ENCODE measurements at places on chromosomes 1 and 21.

GRCh38 chr1:36510418-36510817, 27.7 kb upstream of the CSF3R start:
- DNase-seq: no peak

DNA sequence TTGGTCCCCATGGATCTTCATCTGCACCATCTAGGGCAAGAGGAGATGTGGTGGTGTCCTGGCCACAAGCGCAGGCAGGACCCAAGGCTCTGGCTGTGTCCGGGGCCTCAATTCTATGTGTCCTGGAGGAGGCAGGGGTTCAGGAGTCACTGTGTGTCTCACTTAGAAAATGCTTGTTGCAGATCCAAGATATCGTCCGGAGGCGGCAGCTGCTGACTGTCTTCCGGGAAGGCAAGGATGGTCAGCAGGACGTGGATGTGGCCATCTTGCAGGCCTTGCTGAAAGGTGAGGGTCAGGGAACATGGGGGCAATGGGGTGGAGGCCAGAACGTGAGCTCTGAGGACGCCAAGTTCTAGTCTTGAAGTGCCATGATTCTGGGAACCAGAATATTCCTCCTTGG, 29.1 kb downstream of the TRPM2 start:
- DNase-seq: no peak

DNA sequence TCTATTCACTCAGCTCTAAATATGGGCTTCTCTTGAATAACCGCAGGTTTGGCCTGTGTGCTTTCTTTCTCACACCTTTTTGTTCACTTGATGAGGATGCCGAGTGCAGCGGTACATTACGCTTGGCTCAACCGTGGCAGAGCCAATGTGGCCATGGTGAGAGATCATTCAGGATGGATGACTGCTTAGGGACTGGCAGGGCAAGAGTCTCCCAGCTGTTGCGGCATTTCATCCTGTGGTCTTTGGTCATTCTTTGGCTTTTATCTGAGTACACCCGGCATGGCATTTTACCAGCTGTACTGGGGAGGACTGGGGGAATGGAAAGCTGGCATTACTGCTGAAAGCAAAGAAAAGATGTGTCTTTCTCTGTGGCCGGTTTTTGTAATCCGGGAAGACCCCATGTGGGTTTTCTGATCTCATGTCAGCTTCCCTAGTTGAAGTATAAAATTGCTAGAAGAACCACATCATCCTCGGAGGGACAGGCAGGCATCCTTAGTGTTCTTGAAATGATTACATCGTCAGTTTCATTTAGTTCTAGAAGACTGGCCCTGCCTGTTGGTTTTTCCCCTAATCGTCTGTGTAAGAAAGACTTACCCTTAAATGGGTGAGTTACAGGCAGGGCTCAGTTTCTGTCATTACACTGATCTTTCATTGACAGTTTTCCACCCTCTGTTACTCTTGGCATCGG, 15.1 kb downstream of the PCP4 start:
- DNase-seq: no peak

GRCh38 chr1:112079446-112079845, 90.0 kb upstream of the KCND3 start:
- no peak for DNase-seq

DNA sequence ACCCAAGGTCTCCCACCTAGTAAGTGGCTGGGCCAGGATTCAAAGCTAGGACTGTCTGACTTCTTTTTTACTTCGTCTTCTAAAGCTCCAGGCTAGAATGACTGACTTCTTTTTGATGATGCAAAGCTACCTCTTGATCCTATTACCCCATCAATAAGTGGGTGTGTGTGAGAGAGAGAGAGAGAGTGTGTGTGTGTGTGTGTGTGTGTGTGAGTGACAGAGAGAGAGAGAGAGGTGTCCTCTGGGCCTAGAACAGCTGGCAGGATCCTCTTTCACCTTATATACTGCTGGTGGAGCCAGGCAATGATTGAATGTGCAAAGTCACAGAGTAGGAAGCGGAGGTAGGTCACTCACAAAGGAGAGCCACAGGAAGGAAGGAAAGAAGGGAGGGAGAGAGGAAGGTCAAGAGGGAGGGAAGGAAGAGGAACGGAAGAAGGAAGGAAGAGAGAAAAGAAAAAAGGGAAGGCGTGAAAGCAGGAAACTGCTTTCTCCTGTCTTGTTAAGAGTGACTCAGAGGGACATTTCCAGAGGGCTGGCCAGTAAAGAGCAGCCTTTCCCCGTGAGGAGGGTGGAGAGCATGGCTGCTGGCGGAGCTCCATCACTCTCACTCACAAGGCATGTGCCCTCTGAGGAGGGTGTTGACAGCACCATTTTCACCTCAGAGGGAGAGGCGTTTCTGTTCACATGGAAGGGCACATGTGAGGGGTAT, 68.9 kb downstream of the CDC7 start:
- no peak for DNase-seq

GRCh38 chr1:244730153-244730933, 77.4 kb downstream of the DESI2 start:
- DNase-seq: no peak

- no peak for DNase-seq
Observed at GRCh38 chr1:41658431-41659158, 174.1 kb upstream of the EDN2 start.

DNA sequence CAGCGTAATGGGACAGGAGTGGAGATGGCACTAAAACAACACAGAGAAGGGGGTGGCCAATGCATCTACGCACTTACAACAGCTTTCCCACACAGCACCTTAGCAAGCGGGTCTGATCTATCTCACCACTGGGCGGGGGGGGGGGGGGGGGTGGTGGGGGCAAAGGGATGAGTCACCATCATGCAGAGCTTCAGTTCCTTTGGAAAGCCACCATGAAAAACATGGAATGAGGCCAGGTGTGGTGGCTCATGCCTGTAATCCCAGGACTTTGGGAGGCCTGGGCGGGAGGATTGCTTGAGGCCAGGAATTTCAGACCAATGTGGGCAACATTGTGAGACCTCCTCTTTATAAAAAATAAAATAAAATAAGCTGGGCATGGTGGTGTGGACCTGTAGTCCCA, 47.2 kb downstream of the KLHDC7A start:
- DNase-seq: no peak

- no peak for DNase-seq
Observed at GRCh38 chr1:174008269-174008668, 13.9 kb downstream of the RC3H1 start.

DNA sequence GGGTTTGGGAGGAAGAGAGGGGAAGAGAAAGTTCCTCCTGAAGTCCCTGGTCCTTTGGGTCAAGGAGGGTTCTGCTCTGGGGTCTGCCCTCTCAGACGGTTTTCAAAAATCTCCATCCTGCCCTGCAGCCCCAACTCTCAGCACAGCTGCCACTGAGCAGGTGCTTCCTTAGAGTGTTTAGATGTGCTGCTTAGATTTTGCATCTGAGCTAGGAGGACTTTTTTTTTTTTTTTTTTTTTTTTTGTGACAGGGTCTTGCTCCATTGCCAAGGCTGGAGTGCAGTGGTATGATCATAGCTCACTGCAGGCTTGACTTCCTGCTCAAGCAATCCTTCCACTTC, 324.9 kb upstream of the POU3F1 start:
- DNase-seq: no peak

DNA sequence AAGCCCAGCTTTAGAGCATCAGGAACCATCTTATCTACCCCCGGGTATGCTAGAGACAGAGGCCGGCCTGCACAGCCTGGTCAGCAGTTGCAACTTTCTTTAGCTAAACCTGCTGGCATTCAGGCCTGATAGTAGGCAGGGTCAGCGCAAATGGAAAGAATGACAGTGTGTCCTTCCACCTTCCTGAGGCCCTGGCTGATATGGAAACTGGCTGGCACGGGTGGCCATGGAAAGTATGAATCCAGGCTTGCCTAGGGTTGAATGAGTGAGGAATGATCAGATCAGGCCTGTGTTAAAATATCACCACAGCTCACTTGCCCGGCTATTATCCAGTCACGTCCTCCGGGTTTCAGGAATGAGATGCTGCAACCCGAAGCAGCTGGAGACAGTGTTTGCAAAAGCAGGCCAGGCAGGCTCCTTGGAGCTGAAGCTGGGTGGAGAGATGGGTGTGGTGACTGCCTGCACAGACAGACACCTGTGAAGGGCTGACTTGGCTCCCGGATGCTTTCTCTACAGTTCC, 34.7 kb downstream of the RCAN1 start:
- no peak for DNase-seq

GRCh38 chr1:147414505-147415163, 126.7 kb upstream of the BCL9 start:
- DNase-seq: no peak

DNA sequence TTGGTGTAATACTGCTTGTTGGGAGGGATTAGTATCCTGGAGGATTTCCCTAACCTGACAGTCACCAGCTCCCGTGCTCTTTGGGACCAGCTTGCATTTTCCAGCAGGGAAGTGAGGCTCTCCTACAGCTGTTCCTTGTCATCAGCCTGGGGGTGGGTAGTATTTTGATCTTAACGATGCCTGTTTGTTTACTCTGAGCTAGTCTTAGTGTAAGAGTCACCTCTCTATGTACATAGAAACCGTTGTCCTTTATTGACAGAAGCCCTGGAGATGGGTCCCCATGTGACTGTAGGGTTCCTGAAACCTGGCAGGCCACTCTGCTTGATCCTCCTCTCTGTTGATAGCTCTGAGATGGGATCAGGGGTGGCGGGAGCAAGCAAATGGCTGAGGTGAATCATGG, 58.0 kb downstream of the ACP6 start:
- no peak for DNase-seq

- no peak for DNase-seq
Observed at GRCh38 chr1:229651546-229651945, 25.5 kb downstream of the URB2 start.

GRCh38 chr1:1333551-1334241, 2.6 kb downstream of the TAS1R3 start:
- no peak for DNase-seq

DNA sequence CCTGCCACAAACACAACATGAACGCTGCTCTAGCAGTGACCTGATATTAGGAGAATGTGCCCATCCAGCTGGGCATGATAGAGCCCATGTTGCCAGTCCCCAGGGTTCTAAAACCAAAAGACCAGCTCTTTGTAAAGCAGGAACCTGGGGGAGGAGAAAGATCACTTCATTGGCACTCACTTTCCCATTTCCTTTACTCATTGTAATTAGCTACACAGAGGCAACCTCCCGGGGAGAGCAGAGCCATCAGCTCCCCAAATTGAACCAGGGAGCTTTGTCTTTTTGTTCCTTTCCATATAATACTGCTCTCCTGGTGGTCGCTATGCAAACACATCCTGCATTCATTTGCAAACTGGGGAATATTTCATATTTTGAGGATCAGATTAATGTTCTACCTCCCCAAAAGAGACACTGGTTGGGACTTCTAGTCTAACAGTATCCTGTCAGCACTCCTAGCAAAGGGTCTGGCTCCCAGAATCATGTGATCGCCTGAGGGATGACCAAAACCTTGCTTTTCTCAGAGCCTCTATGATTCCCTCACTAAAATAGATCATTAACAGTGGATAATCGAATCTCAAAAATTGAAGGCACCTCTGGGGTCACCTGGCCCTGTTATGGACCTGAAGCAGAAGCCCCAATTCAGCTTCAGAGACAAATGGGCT, 76.7 kb upstream of the CD1D start:
- DNase-seq: no peak

- DNase-seq: no peak
Observed at GRCh38 chr1:162973381-162973795, 95.8 kb upstream of the RGS4 start.

DNA sequence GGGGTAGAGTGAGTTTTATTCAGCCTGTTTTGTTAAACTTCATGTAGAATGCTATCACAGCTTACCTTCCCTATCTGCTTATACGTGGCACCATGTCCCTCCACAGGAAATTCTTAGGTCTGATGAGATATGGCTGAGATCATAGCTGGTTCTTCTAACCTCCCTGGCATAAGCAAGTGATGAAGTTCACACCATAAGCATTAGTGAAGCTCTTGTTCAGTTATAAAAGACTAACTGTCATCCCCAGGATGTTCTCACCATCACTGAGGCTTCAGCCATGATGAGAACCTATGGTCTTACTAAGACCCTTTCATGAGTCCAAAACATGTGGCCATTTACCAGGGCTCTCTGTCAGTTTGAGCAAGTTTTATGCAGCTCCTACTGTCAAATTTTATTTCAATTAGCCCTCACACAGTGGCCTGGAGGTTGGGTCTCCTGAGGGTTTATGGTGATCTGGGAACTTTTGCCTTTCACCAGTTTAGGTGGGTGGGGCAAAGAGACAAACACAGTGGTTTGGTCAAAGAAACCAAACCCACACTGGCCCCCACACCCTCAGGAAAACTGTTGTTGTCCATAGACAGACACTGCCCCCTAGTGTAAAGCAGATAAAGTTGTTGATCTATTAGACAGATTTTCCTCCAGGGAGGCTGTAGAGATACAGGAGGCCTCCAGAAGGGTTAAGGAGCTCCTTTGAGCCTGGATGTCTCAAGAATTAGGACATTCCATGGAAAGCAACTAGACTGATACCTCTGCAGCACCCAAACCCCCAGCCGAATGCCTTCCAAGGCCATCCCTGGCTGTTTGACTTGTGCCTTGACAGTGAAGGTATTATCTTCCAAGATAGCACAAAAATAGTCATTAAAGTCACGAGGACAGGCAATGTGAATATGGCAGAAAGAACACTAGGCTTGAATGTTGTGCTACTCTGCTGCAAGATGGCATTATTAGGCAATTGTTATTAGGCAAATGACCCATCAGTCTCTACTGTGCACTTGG, 5.0 kb downstream of the SLC22A15 start:
- no peak for DNase-seq

All from activated T-helper 9 cell treated with anti-CD3 and anti-CD28 coated beads, Interleukin-2, amount 50 U/mL, for 16 hours (primary cell).